ENCODE measurements at places on chromosomes 5 and 9. TPM values are rescaled to one million over a fixed set of nuclear protein-coding genes. Genes with fewer than 3 reads are reported as not detected.

The SPATA31C1 gene
- 0.21 TPM for total RNA-seq

The LCN9 gene
- total RNA-seq: not detected

The IRX2 gene
- 1.6 TPM for total RNA-seq

The SLC46A2 gene
- not detected for total RNA-seq

The CBY3 gene
- total RNA-seq: not detected

GRCh38 chr5:27325513-27325912 lies 287.1 kb upstream of the CDH9 start:
- DNase-seq: no peak

DNA sequence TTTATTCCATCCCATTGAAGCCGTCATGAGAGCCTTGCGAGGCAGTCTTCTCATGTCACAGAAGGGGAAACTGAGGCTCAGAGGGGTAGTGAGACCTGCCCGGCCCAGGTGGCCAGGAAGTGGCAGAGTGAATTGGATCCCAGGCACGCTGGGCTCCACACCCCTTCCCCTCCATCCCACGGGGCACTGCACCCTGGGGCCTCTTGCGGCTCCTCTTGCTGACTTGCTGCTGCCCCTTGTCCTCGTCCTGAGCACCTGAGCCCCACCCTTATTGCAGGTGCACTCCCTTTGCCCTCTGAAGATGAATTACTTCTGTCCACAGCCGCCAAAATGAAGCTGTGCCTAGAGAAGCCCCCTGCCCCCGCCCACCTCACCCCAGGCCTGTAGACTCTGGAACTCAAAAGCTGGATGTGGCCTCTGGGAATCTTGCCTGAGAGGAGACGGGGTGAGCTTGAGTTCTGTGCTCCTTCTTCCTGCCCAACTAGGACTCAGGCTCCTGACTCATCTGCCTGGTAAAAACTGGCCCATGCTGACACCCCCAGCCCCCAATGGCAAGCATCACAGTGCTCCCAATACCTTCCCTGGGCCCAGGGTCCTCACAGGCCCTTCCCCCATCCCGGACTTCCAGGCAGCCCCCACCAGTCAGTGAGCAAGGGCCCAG lies 6.4 kb downstream of the NEURL1B start:
- DNase-seq: no peak

GRCh38 chr5:163379298-163380155 lies 57.9 kb upstream of the CCNG1 start:
- no peak for DNase-seq
